Left cardiac atrium (tissue), 4 donors: ENCODE measurements at places on chromosomes 3 and 15. TPM values are rescaled to one million over a fixed set of nuclear protein-coding genes. Genes with fewer than 3 reads are reported as not detected.
A peak's percentile ranks its signal among the peaks of the same experiment; 100 is the strongest.

Gene C3orf49
- not detected for total RNA-seq

Gene CHST13
- 0.74 TPM for total RNA-seq

Gene LTK
- total RNA-seq: 0.50 TPM

GRCh38 chr15:53974121-53974520 lies 4.1 kb upstream of the UNC13C start:
- DNase-seq: no peak

GRCh38 chr3:141489203-141489602 lies 2.4 kb downstream of the RASA2 start:
- no peak for DNase-seq

Gene TF
- total RNA-seq: 111 TPM

DNA sequence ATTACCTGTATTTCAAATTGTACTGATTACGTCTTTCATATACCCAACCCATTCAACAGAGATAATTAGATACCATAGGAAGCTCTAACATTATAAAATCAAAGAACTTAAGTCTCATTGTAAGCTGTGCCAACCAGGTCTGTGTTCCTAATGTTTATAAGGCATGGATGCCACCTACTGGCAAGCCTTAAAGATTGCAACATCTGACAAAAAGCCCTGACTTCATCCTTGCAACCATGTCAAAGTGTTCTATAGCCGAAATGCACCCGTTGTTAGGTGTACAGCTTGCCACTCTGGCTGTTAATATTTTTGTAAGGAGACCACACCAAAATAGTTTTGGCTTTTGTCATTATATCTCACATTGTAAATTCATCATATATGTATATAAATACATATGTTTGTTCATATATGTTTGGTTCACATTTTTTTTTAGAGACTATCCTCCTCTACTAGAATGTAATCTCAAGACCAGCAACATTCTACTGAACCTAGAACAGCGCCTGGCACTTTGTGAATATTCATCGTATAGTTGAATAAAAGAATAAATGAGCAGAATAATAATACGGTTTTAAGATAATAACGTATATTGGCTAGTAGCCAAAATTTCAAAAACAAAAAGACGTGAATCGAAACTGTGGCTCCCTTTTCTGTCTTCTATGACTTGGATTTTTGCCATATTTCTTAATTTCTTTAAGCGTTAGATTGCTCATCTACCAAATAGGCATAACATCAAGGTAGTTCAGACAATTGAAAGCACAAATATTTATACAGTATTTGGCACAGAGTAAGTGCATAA lies 258.1 kb downstream of the TBL1XR1 start:
- no peak for DNase-seq

GRCh38 chr15:66921319-66921915 lies 144.0 kb upstream of the SMAD3 start:
- DNase-seq: no peak

- no peak for DNase-seq
These were observed 25.6 kb upstream of the FAM174B start for GRCh38 chr15:92681141-92681631.

Gene KLF13
- 69.9 TPM for total RNA-seq

Gene PLCB2
- 8.4 TPM for total RNA-seq

DNA sequence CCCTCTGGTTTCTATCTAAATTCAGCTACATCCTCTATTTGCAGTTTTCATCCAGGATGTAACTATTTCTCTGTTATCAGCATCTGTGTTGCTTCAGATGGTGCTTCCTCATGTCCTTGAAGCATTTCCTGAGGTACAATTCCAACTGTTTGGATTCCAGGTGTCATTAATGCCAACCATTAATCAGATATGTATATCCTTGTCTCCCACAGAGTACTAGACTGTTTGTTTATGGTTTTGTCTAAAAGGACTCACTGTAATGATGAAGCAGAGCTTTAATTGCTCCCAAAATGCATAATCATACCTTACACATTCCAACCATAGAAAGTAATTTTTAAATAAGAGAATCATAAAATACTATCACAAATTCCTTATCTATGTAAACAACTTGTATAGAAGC lies 288.5 kb upstream of the MME start:
- DNase-seq: no peak

DNA sequence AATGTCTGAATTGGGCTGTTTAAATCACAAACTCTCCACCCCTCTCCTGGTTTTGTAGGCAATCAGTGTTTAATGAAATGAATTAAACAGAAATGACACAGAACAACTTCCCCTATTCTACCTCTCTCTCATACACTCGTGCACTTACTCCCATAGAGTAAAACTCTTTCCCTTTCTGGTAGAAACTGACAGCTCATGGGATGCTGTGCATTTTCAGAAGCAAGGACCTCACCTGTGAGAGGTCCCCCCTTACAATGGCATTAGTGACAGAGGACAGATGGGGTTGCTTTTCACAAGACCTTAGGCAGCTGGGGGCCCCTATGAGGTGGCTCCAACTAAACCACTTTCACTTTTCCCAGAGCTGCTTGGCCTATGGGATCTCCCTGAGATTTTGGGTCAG lies 31.9 kb downstream of the PARP16 start:
- DNase-seq: no peak

Gene CGGBP1
- 41.1 TPM for total RNA-seq

Gene FBXW12
- total RNA-seq: not detected

DNA sequence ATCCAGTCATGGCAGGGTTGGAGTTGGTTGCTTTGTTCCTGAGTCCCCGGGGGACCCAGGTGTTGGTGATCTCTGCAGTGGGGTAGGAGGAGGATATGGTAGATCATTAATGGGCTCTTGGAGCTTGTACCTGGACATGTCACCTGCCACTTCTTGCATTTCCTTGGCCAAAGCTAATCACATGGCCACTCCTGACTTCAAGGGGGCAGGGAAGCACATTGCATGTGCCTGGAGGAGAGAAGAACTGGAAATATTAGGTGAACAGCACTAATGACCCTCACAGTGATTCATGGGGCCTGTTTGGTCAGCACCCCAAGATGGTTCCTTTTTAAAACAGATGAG lies 87.1 kb upstream of the MYZAP start:
- no peak for DNase-seq

Gene TUSC7
- total RNA-seq: not detected

- no peak for DNase-seq
These were observed 234.6 kb downstream of the ADAMTS17 start for GRCh38 chr15:100107151-100107550.

DNA sequence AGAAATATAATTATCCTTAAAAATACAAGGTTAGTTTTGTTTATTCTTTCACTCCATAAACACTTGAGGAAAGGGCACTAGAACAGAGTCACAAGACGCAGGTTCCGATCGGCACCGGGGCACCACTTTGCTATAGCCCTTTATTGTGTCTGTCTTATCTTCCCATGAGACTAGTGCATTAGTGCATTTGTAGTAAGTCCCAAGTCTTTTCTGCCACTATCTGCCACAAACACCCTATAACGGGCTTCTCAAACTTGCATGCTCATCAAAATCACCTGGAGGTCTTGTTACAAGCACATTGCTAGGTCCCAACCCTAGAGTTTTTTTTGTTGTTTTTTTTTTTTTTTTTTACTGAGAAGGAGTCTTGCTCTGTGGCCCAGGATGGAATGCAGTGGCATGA lies 213.1 kb downstream of the FOXP1 start:
- no peak for DNase-seq

GRCh38 chr3:88112289-88112688 lies 37.5 kb upstream of the C3orf38 start:
- no peak for DNase-seq

DNA sequence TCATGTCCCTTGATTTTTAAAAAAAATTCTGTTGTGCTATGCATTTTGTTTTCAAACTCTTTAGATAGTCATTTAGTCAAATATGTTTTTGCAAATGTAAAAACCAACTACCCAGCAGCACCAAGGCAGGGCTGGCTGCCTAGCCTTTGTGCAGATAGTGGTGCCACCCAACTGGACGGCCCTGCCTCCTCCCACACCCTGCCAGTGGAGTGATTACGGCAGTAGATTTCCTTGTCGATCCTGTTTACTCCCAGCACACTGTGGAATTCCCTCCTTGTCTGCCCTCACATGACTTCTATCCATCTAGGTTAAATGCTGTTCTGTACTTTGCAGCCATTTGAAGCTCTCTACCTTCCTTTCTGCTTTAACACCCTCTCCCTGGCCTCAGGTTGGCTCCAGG lies 79.4 kb upstream of the PLXNA1 start:
- DNase-seq: no peak

DNA sequence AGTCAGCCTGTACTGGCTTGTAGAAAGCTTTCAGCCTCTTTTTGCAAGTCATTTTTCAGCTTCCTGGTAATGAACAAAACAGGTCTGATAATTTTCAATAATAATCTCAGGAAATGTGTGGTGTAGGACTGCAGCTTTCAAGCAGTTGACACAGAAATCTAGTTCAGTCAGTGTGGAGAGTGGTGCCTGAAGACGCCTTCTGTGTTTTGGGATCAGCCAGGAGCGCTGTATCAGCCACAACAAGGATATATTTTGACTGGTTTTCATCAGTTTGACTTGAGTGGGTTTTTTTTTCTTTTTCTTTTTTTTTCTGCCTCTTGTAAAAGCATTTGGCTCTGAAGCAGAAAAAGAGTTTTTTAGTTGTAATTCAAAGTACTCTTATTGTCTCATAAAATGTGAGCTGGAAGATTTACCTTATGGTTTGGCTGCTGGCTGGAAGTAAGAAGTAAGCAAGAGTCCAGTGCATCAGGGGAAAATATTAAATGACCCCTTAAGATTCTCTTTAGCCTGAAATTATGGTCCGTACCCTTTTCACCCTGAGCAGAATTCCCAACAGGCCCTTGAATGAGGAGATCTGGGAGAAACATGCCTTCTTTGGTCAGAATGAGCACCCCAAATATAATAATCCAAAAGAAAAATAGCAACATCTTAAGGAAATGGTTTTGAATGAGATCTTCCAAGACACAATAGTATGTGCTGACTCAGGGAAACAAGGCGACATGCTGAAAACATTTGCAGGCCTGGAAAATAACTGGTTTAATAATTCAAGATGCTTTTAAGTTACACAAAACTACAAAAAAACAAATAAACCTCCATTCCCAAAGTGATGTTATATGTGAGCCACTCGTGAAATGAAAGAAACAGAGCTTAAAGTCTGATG lies 332.7 kb upstream of the ADAMTS9 start:
- DNase-seq: no peak

- DNase-seq: no peak
These were observed 254.1 kb downstream of the UACA start for GRCh38 chr15:70509282-70509662.

GRCh38 chr3:101635345-101635744 lies 41.6 kb downstream of the ZBTB11 start:
- no peak for DNase-seq

DNA sequence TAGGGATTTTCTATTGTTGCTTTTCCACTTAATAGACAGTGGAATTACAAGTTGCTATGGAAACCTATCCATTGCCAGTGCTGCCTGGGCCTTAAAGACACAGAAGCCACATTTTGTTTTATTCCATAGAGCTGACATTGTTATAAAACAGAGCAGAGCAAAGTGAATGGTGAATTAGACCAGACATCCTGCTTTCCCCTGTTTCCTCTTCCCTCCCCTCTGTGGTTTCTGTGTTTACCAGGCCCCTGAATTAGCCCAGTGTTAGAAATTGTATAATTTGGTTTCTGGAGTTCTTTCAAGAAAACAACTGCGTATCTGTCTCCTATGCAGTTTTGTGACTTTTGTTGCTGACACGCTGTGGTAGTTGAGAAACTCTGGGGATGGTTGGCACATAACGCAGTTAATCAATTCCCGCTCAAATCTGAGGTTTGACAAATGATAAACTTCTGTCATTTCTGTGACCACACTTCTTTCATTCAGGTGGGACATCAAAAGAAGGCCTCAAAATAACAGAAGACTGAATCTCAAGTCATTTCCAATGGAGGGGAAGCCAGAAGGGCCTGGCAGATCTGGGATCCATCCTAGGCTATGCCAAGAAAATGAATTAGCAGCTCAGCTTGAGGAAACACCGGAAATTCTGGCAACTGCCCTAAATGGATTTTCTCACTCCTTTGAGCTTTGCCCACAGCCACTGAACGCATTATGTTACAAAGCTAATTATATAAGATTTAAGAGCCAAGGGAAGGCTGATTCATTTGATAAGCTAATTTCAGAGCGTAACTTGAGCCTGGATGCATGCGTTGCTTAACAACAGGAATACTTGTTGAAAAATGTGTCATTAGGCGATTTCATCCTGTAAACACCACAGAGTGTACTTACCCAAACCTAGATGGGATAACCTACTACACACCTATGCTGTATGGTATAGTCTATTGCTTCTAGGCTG lies 46.9 kb downstream of the NR1D2 start:
- no peak for DNase-seq

Gene REC114
- 1.8 TPM for total RNA-seq

DNA sequence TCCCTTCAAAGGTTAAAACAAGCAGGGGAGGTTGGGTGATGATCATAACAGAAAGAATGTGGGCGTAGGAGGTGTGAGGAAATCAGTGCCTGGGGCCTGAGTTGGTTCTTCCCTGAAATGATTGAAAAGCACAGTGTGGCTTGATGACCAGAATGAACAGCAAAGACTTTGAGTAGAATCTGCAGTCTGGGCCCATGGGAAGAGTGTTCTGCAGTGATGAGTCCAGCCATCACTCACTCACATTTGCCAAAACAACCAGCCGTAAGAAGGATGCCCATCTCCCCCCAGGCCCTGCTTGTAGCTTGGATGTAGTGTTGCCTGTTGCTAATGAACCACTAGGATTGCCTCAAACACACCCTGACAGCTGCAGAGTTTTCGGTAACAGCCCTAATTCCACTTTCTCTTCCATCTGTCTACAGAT lies 67.9 kb downstream of the VGLL3 start:
- DNase-seq: no peak

GRCh38 chr15:52787123-52787503 lies 3.0 kb downstream of the ONECUT1 start:
- DNase-seq: no peak

Gene CSTA
- 3.8 TPM for total RNA-seq

Gene PCOLCE2
- total RNA-seq: 153 TPM

GRCh38 chr3:32352563-32352962 lies 39.1 kb upstream of the CMTM7 start:
- no peak for DNase-seq

- DNase-seq: no peak
These were observed 657.5 kb upstream of the DPPA4 start for GRCh38 chr3:109994853-109995252.

DNA sequence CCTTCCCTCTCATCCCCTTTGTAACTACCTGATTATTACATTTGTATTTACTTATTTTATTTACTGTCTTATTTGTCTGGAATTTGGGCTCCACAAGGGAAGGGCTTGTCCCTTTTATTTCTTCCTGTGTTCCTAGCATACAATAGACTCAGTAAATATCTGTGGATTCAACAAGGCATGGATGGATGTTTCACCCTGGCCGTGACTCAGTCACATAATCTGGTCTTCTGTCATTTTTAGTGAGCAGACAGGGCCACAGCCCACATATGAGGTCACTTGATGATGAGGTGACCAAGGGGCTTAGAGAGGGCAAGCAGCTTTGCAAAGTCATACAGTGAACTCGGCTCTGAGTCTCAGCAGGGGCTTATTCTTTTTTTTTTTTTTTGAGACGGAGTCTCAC lies 7.8 kb upstream of the DAG1 start:
- DNase-seq: no peak

- DNase-seq: peak; percentile 54
These were observed 20.2 kb downstream of the MYZAP start for GRCh38 chr15:57611938-57612337.
